ENCODE measurements at places on chromosomes 16 and 17.
A peak's percentile ranks its signal among the peaks of the same experiment; 100 is the strongest.

DNA sequence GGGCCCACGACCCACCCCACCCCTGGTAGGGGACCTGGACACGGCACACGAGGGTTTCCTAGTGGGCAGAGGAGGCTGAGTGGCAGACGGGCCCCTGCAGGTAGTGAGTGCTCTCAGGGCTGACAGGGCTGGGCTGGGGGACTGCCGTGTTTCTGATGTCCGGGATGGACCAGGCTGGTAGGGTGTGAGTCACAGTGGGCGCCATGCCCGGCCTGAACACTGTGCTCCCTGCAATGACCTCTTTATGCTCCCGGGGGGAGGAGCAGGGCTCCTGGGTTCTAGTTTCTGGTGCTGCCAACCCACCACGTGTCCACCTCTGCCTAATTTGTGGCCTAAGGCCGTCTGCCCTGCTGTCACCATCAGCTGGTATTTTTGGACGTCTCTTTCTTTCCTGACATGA, 26.3 kb downstream of the ARHGAP23 start:
- peak; percentile 93 for DNase-seq

GRCh38 chr16:25896411-25896810, 204.7 kb downstream of the HS3ST4 start:
- DNase-seq, result no peak

DNA sequence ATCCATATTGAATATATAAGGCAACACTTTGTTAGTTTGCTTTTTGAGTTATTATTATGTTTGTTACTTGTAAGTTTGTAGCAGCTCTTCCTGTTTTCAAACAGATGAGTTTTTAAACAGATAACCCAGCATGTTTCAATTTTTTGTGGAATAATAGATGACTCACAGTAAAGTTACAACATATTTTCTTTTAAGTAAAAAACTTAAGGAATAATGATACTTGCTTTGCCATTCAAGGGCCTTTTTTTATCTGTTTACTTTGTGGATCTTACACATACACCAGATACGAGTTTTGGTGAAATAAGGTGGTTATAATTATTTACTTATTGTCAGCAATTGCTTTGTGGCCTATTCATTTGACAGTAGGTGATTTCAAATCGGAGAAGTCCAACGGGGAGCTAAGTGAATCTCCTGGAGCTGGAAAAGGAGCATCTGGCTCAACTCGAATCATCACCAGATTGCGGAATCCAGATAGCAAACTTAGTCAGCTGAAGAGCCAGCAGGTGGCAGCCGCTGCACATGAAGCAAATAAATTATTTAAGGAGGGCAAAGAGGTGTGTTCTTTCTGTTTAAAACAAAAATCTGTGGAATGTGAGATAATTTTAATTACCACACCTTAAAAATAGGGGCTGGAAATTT, 66.3 kb downstream of the BPTF start:
- DNase-seq, result no peak

GRCh38 chr17:83002118-83002805, 77.1 kb upstream of the METRNL start:
- no peak for DNase-seq

DNA sequence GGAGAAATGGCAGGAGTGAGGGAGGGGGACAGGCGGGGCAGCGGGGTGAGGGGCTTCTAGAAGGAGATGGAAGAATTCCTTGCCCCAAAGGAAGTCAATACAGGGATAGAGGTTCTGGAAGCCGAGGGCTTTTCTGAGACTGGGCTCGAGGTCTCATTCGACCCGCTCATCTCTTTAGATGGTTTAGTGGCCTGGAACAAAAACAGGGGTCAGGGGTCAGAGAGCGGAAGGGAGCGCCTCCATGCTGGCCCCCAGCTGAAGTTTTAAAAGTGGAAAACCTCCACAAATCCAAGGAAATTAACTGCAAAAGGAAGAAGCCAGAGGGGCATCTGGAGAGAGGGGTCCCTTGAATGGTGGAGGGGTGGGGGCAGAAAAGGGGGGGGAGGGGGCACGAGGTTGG, 72.5 kb downstream of the SRCIN1 start:
- no peak for DNase-seq

GRCh38 chr17:75689441-75689873, 22.3 kb downstream of the SAP30BP start:
- no peak for DNase-seq

- no peak for DNase-seq
Measured at GRCh38 chr17:10058921-10059683, 139.3 kb downstream of the GAS7 start.

- no peak for DNase-seq
Measured at GRCh38 chr16:49701065-49701685, 154.7 kb downstream of the ZNF423 start.

DNA sequence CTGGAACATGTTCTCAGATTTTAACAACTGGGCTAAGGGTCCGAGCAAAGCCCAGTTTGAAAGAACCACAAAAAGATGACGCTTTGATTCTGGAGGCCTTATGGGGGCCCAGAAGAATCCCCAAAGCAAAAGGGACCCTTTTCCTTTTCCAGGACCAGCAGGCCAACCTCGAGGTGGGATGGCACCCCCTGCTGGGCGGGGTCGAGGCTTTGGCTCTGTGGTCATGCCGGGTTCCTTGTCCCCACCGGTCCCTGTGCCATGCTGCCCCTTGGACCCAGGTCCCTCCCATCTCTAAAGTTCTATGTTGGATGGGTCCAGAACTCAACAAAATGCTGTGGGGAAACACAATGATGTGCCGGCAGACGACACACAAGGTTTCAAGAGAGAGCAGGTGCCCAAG, 30.9 kb downstream of the TMEM204 start:
- DNase-seq, result no peak

DNA sequence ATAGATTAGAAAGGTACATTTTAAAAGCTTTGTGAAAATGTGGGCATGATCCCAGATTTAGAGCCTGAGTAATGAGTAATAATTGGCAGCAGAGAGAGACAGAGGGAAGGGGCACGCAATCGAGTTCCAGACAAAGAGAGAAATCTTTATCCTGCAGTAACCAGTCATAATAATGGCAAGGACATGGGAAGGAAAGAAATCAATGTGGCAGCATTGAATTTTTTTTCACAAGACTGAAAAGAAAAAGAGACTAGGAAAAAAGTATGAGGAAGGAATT, 790.8 kb upstream of the SOX9 start:
- no peak for DNase-seq

- DNase-seq, result no peak
Measured at GRCh38 chr17:35743626-35744328, 9.3 kb downstream of the GAS2L2 start.

GRCh38 chr16:13324851-13325250, 423.5 kb downstream of the SHISA9 start:
- DNase-seq, result no peak

GRCh38 chr16:4404967-4405696, 11.3 kb downstream of the CORO7 start:
- DNase-seq, result no peak

DNA sequence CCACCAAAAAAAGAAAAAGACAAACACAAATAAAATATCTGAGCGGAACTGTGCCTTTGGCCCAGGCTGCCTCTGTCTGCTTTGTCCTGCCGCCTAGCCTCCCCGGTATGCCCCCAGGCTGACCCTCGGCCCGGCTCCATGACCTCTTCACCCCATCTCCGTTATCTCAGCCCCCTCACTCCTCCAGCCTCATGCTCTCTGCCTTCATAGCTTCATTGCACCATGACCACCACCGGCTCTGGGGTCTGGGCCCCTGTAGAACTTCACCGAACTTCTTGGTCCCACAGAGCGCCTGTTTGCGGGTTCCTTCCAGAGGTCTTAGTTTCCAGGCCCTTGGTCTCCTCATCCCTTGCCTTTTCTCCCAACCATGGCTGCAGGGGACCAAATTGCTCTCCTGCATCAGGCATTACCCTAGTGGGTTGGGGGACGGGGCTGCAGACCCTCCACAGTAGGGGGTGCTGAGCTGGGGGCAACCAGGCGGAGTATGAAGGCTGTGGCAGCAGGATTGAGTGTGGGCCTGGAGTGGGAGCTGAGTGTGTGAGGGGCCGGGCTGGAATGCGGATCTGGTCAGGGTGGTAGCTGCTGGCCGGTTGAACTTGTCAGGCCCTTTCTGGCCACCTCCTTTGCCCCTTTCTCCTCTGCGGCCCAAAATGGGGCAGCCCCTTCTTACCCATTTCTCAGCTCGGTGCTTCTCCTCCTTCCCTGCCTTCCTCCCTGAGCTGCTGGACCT, 6.9 kb downstream of the HIRIP3 start:
- no peak for DNase-seq

- DNase-seq, result no peak
Measured at GRCh38 chr16:89484923-89485679, 5.3 kb downstream of the ANKRD11 start.

DNA sequence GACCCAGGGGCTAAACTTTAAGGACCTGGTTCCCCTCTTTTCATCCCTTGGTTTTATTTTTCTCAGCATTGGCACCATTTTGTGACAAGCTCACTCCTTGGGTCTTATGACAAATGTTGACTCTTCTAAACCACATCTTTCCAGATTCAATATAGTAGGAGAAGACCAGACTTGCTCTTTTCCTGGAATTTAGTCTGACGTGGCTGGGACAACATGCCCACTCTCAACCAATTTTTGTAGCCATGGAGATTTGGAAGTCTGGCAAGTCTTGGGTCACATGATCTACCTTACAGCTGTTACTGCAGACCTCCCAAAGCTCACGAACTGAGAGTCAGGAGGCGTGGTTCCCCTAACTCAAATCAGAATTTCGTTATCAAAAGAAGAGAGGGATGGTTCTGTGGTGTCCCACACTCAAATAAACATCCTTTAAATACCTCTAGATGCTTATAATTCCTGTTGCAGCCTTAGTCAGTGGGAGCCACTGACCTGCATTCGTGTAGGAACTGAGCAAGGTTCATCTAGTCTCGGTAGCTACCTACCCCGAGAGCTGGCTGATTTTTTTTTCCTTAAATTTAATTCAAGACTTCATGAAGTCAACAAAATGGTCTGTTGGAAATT, 683.5 kb downstream of the MAF start:
- no peak for DNase-seq

DNA sequence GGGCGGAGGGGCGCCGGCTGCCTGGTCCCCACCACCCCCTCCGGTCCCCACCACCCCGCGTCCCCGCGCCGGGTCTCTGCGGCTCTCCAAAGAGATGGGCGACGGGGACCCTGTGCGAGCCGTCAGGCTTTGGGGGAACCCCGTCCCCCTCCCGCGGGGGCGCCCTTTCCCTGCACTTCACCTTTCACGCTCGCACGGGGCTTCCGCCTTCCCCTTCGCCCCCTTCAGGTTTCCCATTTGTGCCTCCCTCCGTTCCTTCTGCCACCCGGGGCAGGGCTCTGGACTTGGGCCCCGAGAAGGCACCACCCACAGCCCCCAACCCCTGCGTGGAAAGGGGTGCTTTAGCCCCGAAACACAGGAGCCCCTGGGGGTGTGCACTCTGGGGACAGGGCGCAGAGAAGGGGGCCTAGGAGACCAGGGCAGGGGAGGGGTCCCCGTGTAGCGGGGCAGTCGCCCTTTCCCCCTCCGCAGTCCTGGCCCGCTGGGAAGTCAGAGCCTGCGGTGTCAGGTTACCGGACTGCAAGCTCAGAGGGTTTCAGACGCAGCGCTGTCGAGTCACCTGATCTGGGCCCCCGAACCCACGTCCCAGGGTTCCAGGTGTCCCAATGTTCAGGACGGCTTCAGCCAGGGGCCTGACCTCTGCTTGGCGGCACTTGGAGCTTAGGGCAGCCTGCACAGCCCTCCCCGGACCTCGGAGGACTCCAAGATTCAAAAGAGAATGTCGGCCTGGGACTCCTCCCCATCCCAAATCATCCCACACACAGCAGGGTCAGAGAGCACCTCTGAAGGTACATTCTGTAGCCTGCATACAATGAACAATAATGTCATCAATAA, 6.7 kb upstream of the CCDC92B start:
- DNase-seq, result no peak

DNA sequence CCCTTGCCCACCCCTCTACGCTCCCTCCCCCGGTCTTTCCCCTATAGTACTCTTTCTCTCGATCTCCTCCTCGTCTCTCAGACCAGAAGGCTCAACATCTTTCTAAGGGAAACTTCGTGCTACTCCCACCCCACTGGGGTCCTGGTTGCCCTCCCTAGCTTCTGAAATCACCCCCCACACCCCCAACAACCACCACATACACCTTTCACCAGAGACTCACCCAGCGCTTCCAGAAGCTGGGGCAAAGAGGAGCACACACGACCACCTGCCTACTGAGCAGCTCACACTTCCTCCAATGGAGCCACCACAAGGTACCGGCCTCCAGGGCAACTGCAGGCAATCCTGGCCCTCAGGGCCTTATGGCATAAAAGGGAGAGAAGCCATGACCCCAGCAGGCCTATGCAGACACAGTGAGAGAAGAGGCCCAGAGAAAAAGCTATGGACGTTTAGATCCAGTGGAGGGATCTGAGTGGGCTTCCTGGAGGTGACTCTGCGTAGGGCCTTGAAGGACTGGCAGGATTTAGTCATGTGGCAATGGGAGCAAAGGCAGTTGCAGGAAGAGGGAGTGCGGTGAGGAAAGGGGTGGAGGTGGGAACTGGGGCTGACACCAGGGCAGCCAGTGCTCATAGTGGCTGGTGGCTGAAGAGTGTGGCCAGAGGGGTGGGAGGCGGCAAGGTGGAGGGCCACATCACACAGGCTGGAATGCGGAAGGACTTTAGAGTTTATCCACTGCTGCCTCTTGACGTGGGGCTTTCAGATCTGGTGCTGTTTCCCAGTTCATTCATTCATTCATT, 12.1 kb upstream of the TMEM92 start:
- DNase-seq, result no peak

GRCh38 chr17:77288115-77288619, 147.4 kb downstream of the SEC14L1 start:
- DNase-seq, result no peak

- peak; percentile 33 for DNase-seq
Measured at GRCh38 chr17:57657211-57657610, 87.9 kb downstream of the CCDC182 start.

DNA sequence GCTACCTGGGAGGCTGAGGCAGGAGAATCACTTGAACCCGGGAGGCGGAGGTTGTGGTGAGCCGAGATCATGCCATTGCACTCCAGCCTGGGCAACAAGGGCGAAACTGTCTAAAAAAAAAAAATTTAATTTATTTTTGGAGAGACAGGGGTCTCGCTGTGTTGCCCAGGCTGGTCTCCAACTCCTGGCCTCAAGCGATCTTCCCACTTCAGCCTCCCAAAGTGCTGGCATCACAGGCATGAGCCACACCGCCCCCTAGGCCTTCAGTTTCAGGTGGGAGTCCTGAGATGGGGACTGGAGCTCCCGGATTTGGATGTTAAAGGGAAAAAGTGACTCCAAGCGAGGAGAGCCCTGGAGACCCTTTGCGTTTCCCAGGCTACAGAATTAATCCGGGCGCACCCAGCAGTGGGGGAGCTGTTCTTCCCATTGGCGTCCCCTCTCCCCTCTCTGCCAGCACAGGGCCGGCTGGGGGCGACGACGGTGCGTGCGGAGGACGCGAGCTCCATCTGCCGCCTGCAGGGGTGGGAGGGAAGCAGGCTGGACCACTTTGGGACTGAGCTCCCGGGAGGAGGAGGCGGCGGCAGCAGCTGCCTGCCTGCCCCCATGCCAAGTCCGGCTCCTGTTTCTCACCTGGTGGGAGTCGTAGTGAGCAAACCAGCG, 49.3 kb upstream of the USP7 start:
- peak; percentile 7 for DNase-seq

Measured in anterior cingulate cortex (tissue), 58 donors.